Right kidney (tissue), 9 donors: ENCODE measurements at places on chromosomes 12 and 14.

- no peak for DNase-seq
Measured at GRCh38 chr14:68164711-68165113, 345.1 kb downstream of the RAD51B start.

DNA sequence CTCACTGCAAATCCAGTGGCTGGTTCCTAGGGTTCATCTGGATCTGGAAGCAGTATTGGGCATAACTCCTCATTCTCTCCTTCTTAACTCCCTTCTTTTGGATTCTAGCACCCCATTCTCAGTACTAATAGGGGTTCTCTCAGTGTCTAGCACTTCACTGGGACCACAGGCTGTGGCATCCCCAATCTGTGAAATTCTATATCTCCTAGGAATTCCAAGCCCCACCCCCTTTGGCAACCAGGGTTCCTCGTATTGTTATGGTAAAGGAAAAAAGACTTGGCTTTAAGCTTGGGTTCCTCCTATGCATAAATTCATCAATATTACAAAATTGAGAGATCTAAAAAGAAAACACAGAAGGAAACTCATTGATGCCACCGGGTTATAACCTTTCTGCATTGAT, 45.0 kb upstream of the FBXO21 start:
- no peak for DNase-seq

DNA sequence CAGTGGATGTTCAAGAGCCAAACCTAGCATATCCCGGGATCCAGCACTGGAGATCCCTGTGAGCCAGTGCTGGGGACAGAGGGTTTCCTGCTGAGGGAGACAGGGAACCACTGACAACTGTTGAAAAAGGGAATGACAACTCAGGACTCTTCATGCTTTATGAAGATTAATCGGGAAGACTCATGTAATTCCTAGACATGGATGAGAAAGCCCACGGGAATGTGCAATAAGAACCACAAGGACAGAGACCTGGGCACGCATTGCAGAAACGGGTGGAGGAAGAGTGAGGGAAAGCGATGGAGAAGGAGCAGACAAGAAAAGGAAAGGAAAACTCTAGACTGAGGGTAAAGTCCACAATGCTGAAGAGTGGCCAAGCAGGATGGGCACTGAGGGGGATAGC, 296.0 kb downstream of the PCNX1 start:
- DNase-seq: no peak

GRCh38 chr12:130826151-130826801, 12.8 kb downstream of the STX2 start:
- no peak for DNase-seq

- no peak for DNase-seq
Measured at GRCh38 chr12:132474237-132474741, 15.7 kb upstream of the FBRSL1 start.

GRCh38 chr14:61511558-61511948, 183.8 kb upstream of the HIF1A start:
- peak; percentile 17 for DNase-seq

- no peak for DNase-seq
Measured at GRCh38 chr12:73414926-73415325, 1122.7 kb upstream of the ATXN7L3B start.

GRCh38 chr12:117100251-117100650, 1.0 kb upstream of the TESC start:
- DNase-seq: no peak
